ENCODE measurements at places on chromosomes 6 and 20.

- DNase-seq = no peak
Observed at GRCh38 chr6:36751833-36752186, 54.2 kb downstream of the RAB44 start.

DNA sequence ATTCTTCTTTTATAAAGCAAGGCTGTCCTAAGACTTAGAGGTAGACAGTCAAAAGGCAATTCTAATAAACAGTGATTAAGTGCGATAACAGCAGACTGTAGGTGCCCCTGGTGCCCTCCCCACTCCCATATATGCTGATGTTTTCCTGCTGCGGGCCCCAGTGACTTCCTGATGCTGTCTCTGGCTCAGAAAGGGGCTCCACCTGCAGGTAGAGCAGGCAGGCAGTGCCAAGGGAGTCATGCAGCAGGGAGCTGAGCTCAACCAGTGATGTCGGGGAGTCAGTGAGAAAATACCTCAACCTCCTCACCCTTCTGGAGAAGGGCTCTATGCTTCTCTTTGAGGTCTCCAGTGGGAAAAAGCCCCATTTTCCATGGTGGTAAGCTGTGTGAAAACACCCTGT, 126.7 kb upstream of the SSTR4 start:
- DNase-seq = no peak

DNA sequence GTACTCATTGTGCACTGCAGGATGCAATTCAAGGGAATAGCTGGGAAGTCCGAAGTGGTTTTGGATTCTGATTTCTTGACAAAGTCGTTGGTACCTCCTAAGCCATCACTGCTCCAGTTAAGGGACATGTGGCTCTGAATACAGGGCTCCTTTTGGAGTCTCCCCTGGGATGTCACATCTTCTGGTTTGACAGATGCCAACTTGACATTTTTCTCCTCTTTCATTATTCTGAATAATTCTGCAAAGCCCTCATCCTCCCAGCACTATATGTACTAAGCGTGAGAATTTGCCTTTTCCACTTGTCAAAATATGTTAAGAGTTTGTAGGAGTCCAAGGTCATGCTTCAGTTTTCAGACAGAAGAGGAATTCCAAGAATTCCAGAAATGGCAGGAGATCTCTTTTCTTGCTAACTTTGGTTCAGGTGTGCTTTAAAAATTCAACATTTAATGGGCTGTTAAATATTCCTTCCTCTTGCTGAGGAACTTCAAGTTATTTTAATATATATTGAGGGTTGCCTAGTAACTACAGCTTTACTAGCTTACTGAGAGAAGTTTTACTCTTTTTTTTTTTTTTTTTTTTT, 38.7 kb downstream of the DOK5 start:
- DNase-seq = no peak

DNA sequence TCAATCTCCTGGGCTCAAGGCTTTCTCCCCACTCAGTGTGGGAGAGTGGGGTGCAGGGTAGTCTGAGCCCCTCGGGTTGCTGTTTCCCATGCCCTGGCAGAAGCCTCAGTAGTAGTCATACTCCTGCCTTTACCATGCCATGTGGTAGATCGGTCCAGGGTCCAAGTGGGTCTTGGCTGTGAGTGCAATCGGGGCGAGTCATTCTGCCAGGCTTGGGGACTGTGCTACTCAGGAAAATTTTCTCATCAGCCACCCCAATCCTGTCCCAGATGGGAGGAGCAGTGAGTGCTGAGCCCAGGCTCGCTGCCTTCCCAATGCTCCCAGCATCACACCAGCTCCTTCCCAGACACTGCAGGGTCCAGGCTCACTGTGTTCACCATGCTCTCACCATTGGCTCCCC, 10.7 kb upstream of the RAET1L start:
- DNase-seq = no peak

All from activated naive CD4-positive, alpha-beta T cell (primary cell).